Activated CD8-positive, alpha-beta memory T cell treated with anti-CD3 and anti-CD28 coated beads, Interleukin-2, amount 10 ng/mL, durations not matched to agents 7 days and 5 days (primary cell): ENCODE measurements at places on chromosomes 11 and 22. TPM values are rescaled to one million over a fixed set of nuclear protein-coding genes. Genes with fewer than 3 reads are reported as not detected.

Gene WNT7B
- not detected for total RNA-seq

Gene KCNK4
- not detected for total RNA-seq

GRCh38 chr22:42116848-42117424 lies 13.7 kb downstream of the CYP2D6 start:
- DNase-seq: no peak

DNA sequence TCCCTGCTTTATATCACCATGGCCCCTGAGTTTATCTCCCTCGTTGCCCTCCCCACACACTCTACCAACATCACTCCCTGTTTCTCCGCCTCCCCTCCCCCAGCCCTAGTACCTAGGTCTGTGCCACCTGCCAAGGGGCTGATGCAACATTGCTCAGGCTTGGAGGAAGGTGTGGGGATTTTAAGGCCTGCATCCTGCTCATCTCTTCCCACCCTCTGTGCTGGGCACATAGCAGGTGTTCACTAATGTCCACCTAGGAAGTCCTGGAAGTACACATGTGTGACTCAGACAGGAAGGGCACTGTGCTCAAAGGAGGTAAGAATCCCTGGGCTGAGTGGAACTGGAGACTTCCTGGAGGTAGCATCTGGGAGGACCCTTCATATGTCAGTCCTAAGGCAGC lies 37.0 kb downstream of the PDE2A start:
- DNase-seq: no peak

- DNase-seq: no peak
Measured at GRCh38 chr11:106989078-106989455, 29.2 kb downstream of the GUCY1A2 start.
